ENCODE measurements at places on chromosomes 7 and 10. TPM values are rescaled to one million over a fixed set of nuclear protein-coding genes. Genes with fewer than 3 reads are reported as not detected.

The ITPRID1 gene
- not detected for total RNA-seq

The DENND2A gene
- total RNA-seq: 0.38 TPM

The ACSM6 gene
- not detected for total RNA-seq

The LIPF gene
- not detected for total RNA-seq

The ZNF853 gene
- total RNA-seq: 1.8 TPM

Measured in A549 treated with CORT108297 at 1 μM for 4 hours (cell line).